ENCODE measurements at places on chromosomes 2 and 18.
A peak's percentile ranks its signal among the peaks of the same experiment; 100 is the strongest.

DNA sequence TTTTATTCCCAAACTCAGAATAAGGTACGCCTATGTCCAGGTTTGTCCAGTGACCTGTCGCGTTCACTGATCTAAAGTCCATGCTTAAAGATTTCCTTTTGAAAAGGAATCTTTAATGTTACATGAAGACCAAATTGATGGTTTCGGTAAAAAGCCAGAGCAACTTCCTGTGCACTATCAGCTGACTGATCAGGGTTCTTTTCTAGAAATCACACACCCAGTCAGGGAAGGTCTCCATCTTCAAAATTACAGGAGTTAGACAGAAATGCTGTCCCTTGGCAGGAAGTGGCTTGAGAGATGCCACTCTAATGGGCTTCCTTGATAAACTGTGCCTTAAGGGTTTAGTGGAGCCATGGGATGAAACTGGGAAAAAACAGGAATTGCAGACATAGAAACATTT, 14.7 kb upstream of the ARHGAP25 start:
- no peak for DNase-seq

GRCh38 chr2:73999881-74000597, 15.3 kb downstream of the TET3 start:
- no peak for DNase-seq

- no peak for DNase-seq
Measured at GRCh38 chr18:72774914-72775313, 92.9 kb downstream of the NETO1 start.

- DNase-seq, result no peak
Measured at GRCh38 chr2:10276481-10277292, 26.0 kb upstream of the HPCAL1 start.

DNA sequence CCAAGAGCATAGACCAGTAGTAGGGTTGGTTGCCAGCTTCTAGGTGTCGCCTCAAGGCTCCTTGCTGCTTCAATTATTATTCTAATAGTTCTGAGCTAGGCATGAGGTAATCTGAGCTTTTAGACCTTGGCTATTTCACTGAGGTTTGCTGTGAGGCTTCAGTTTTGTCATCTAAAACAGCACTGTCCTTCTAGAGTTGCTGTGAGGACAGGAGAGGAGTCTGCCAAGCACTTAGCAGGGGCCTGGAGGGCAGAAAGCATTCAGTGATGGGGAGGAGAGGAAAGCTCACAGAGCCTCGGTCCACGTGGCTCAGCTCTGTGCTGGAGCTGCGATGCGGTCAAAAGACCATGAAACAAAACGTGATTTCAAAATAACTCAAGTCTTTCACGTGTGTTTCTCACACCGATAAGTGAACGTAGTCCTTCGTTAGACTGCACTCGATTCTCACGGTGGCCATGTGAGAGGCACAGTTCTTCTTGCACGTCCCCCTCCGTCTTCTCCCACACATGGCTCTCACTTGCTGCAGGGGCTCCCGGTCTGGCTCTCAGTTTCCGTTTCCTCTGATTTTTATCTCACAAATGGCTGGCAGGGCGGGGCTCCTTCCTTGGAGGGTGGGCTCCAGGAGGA, 113.7 kb downstream of the B3GNT2 start:
- DNase-seq, result no peak

- DNase-seq, result no peak
Measured at GRCh38 chr2:218816561-218817011, 15.0 kb downstream of the PRKAG3 start.

GRCh38 chr2:120984046-120984445, 248.4 kb downstream of the GLI2 start:
- no peak for DNase-seq

GRCh38 chr2:182132605-182133004, 147.0 kb downstream of the PPP1R1C start:
- DNase-seq, result no peak

DNA sequence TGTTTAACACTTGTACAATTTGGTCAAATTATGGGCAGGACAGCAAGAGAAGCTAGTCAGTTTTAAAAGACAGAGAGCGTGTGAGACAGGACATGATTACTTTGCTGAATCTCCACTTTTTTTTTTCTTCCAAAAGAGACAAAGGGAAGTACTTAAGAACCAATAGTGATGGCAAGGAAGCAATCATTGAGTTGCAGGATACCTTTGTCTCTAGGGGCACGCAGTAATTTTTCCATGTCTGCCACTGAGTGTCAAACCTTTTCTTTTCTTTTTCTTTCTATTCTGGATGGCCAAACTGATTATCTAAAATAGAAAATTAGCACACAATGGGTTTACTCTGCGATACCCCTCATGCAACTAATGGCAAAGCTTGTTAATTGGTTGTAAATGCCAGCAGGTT, 533.0 kb downstream of the PLCL1 start:
- DNase-seq, result no peak

DNA sequence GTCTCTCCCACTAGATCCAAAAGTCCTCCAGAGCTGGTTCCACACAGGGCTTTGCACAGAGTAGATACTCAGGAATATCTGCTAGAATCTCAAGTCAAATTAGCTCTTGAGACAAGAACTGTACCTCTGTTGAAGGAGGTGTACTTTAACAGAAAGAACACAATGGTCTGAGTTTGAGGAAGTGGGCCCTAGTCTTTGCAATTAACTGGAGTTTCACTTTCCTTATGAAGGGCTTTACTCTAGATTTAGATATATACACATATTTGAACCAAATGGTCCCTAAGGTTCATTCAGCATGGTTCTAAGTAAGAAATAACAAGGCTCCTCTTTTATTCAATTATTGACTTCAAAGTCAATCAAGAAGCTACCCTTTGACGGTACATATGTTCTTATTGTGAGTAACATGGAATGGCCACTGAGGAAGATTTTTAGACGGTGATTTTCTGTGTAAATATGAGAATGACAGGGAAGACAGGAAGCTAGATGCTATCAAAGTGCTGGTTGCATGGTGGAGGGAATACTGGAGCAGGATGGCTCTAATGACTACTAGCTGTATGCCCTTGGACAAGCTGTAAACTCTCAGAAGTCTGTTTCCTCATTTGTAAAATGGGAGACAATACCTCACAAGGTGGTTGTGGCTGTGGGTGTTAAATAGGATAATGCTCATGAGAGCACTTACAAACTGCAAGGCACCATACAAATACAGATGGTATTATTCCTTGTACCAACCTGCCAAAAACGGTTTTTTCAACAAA, 73.5 kb upstream of the SERTAD2 start:
- DNase-seq, result no peak

DNA sequence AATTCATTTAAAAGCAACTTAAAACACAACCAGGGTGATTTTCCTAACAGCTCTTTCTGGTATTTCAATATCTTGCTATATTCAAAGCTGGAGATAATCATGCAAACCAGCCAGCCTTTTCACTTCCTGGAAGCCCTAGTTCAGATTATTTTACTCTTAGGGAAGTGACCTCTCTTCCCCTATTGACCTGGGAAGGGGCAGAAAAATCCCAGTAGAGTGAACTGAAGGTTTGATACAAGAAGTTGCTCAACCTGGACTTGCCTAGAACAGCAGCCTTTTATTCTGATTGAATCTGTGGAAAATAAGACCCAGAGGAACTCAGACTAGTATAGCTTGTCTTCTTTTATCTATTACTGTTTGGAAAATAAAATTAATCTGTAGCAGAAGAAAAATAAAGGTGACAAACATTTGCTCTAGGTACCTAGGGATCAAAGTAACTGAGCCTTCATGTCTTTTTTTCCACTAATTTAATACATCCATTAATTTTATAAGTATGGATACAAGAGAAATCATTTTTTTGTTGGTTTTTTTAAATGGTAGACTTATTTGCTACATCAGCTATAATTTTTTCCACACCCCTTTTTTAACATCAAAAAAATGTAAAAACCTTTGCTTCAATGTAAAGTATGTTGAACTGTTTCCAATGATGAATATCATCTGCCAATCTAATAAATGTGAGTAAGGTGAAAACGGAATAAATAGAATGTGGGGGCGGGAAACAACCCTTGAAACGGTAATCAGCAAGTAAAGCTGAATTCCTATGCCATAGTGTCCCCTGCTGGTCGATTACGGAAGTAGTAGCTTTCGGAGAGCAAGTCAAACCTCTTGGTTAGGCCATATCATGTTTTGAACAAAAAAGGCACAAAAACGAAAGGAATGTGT, 629.9 kb downstream of the NRXN1 start:
- DNase-seq, result no peak

- no peak for DNase-seq
Measured at GRCh38 chr2:31334311-31335026, 80.1 kb downstream of the XDH start.

GRCh38 chr2:112541315-112542122, 746 bp upstream of the POLR1B start:
- DNase-seq, result peak; percentile 39

DNA sequence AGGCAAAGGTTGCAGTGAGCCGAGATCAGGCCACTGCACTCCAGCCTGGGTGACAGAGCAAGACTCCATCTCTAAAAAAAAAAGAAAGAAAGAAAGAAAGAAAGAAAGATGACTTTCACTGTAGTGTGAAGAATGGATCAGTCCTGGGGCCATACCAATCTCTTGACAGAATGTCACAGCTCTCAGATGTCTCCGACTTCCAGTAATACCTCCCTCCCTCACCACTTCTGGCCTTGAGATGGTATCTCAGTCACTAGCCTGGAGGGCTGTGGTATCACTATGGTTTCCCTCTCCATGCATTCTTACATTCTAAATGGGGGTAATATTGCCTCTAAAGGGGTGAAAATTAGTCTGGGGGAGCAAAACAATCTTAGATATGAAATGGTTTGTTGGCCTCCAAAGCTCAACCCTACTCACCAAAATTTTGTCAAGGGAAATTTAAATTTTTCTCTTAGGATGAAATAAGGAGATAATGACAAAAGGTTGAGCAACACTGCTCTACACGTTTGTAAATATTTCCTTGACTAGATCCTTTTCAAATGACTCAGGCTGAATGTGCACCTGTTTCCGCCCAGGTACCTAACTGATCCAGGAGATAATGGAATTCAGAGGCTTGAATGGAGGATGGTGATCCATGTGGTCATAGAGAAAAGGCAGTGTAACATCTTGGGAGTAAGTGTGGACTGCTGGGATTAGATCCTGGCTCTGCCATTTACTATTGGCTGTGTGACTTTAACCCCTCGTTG, 19.9 kb upstream of the SPRED2 start:
- no peak for DNase-seq

GRCh38 chr2:241088376-241088775, 13.7 kb downstream of the MTERF4 start:
- DNase-seq, result no peak

- no peak for DNase-seq
Measured at GRCh38 chr2:12636837-12637581, 79.7 kb upstream of the TRIB2 start.

GRCh38 chr2:122421775-122422174, 666.3 kb downstream of the TSN start:
- DNase-seq, result no peak

- no peak for DNase-seq
Measured at GRCh38 chr18:70400476-70400875, 111.6 kb downstream of the SOCS6 start.

DNA sequence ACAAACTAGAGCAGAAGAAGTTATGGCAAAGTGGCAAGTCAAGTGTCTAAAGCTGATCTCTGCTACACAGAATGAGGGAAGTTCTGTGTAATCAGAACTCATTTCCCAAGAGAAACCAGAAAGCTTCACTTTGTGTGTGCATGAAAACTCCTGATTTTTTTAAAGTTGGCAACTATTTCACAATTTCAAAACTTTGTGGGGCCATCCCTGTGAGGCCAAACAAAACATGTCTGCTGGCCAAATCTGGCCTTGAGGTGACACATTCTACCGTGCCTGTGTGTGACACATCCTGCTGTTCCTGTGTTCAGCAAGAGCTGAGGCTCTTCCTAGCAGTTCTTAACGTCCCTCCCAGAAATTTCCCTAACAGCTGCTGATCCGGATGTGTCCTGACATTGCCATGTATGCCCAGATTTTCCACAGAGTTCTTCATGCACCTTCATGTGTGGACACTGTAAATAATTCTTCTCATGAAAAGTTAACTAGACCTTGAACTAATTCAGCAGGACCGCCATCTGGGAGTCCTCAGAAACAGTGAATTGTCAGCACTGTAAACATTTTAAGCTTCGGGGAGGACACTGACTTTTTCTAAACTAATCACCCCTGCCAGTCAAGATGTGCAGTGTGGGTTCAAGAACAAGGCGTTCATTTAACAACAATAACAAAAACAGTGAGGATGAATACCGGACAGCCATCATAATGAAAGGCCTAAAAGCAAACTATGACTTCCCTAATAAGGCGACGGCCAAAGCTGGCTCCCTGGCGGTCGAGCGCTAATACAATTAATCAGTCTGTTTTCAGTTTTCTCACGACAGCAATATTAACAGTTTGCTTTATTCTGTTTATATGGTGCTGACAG, 99.0 kb downstream of the PLEKHM3 start:
- DNase-seq, result no peak

GRCh38 chr2:33272001-33272400, 204.4 kb upstream of the RASGRP3 start:
- no peak for DNase-seq

DNA sequence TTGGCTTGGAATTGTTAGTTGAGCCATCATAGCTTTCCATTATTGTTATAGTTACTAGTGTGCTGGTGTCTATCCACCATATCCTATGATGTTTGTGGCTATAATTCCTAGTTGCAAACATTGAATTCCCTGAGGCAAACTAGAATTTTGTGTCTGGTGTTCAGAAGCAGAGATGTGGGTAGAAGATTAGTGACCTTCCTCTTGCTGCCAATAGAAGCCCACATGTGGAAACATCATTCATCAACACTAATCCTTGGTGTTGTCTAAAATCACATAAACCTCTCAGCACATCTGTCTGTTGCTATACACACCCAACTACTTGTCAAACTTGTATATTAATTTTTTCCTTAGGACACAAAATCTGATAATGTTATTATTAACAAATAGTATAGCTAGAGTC, 374.1 kb downstream of the TGIF1 start:
- DNase-seq, result no peak

DNA sequence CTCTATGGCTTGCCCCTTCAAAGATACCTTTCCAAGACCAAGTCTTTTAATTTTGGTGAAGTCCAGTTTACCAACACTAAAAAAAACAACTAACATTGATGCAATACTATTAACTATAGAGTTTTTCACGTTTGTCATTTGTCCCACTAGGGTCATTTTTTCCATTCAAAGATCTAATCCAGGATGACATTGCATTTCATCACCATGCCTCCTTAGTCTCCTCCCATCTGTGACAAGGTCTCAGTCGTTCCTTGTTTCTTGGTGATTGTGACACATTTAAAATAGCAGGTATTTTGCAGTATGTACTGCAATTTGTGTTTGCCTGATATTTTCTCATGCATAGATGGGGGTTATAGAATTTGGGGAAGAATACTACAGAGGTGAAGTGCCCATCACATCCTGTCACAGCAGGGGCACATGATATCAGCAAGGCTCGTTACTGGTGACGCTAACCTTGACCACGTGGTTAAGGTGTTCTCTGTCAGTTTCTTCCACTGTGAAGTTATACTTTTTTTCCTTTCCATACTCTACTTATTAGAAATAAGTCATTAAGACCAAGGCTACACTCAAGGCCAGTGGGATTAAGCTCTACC, 799.2 kb upstream of the RAB6C start:
- DNase-seq, result no peak

DNA sequence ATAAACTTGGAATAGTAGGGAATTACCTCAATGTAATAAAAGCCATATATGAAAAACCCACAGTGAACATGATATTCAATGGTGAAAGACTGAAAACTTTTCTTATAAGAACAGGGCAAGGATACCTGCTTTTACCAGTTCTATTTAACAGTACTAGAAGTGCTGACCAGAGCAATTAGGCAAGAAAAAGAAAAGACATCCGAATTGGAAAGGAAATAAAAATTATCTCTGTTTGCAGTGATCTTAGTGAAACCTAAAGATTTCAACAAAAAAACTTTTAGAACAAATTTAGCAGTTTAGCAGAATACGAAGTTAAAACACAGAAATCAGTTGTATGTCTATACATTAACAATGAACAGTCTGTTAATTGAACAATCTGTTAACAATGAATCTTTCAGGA, 69.1 kb downstream of the MIB1 start:
- DNase-seq, result no peak

Measured in stimulated activated CD8-positive, alpha-beta memory T cell treated with anti-CD3 and anti-CD28 coated beads, Interleukin-4, amount 100 ng/mL, for 1 hour (primary cell).